Stimulated activated CD8-positive, alpha-beta memory T cell treated with anti-CD3 and anti-CD28 coated beads, Interleukin-7, amount 100 ng/mL, for 24 hours (primary cell): ENCODE measurements at places on chromosomes 12 and 14.

GRCh38 chr12:132586929-132587328 is 23.5 kb downstream of the LRCOL1 start:
- DNase-seq, result no peak

- DNase-seq, result no peak
Measured at GRCh38 chr12:73867147-73867546, 670.5 kb upstream of the ATXN7L3B start.

- DNase-seq, result peak; percentile 35
Measured at GRCh38 chr12:49388682-49389386, 21.6 kb downstream of the SPATS2 start.

DNA sequence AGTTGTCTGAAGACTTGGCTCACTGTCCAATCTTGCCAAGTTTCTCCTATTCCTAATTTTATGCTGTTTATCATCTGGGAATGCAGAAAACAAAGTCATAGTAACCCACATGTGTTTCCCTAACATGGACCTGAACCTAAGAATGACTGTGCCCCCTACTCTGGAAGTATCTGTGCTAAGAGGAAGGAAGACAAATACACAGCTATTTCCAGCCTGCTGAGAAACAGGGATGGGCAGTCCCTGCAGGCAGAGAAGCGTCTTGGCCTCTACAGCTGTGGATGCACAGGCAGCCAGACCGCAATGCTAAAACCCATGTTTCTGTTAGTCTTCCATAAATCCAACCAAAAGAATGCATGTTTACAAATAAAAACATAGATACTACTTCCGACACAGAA is 56.2 kb downstream of the DUSP16 start:
- no peak for DNase-seq

DNA sequence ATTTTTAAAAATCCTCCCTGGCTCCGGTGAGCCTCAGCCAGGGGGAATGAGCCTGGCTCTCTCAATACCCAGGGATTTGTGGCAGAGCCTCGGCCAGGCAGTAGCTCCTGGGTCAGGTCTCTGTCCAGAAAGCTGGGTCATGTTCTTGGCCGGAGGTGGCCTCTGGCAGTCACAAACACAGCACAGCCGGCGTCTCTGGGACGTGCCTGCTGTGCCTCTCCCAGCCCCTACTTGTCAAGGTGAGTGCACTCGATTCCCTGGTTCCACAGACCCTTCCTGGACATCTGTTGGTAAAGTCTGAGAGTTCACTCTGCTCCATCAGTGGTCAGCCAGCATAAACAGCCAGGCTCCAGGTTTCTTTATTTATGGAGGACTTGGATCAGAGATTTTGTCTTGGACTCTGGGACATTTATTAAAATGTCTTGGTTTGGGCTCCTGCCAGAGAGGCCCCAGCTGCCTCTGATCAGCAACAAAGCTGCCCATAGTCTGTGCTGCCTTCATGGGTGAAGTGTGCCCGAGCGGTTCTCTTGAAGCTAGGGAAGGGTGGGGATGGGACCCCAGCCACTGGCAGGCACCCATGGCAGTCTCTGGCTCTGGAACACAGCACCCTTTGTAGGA is 56.7 kb downstream of the DGLUCY start:
- DNase-seq, result no peak

- no peak for DNase-seq
Measured at GRCh38 chr12:88572781-88573549, 7.3 kb downstream of the KITLG start.

DNA sequence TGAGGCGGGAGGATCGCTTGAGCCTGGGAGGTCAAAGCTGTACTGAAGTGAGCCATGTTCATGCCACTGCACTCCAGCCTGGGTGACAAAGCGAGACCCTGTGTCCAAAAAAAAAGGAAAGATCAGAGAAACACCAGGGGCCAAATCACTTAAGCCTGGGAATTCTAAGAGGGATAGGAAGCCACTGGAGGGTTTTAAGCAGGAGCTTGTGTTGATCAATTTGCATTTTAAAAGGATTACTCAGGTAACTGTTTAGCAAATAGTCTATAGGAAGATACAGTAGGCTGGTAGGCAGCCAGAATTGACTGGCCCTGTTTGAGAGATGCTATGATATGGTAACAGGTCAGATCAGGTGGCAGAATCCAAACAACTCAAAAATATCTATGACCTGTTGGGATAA is 162.7 kb downstream of the SPTSSA start:
- DNase-seq, result no peak

- DNase-seq, result no peak
Measured at GRCh38 chr14:67002994-67003753, 186.1 kb upstream of the GARIN2 start.

- no peak for DNase-seq
Measured at GRCh38 chr12:83841620-83842019, 1071.0 kb downstream of the SLC6A15 start.

DNA sequence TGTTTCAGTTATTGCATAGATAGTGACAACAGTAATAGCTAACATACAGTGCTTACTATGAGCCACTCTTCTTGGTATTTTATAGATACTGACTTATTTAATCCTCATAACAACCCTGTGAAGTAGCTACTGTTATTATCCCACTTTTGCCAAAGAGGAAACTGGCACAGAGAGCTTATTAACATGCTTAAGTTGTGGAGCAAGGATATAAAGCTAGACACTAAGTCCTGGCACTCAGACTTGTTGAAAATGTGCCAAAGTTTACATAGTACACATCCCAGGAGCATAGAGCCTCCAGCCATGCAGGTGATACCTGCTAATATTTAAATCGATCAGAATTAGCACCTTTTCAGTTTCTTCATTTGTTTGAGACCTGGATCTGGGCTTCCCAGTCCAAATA is 41.8 kb downstream of the VEZT start:
- no peak for DNase-seq

GRCh38 chr14:101235335-101236103 is 325.8 kb upstream of the DIO3 start:
- no peak for DNase-seq

DNA sequence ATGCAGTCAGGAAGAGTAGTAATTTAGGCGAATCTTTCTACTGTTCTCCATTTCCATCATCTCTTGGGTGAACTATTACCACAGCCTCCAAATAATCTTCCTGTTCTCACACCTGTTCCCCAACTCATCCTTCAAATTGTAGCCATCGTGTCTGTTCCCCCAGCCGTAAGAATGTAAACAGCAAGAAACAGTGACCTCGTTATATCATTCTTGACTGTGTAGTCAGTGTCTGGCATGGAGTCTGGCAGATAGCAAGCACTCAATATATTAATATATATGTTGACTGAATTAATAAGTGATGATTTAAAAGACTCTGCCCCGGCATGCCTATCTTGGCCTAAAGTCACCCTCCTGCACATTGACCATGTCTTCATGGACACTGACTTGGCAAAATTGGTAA is 20.3 kb downstream of the PDE6H start:
- DNase-seq, result no peak

- DNase-seq, result no peak
Measured at GRCh38 chr12:75986001-75986746, 45.4 kb downstream of the PHLDA1 start.

- no peak for DNase-seq
Measured at GRCh38 chr12:132490422-132491137, 629 bp downstream of the FBRSL1 start.

GRCh38 chr14:93736378-93737014 is 51.8 kb downstream of the PRIMA1 start:
- no peak for DNase-seq
